ENCODE measurements at places on chromosomes 7 and 10.

DNA sequence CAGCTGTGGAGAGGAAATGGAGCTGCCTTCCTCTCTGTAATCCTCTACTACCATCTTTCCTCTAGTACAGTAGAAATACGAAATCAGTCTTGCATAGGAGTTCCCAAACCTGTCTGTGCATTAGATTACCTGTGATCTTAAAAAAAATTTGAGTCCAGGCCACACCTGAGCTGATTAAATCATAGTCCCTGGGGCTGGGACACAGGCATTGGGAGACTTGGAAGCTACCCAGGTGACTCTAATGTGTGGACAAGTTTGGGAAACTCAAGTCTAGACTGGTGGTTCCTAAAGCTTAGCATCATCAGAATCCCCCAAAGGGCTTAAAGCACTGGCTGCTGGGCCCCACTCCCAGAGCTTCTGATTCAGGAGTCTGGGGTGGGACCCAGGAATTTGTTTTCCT lies 152.7 kb upstream of the GLI3 start:
- DNase-seq: no peak

DNA sequence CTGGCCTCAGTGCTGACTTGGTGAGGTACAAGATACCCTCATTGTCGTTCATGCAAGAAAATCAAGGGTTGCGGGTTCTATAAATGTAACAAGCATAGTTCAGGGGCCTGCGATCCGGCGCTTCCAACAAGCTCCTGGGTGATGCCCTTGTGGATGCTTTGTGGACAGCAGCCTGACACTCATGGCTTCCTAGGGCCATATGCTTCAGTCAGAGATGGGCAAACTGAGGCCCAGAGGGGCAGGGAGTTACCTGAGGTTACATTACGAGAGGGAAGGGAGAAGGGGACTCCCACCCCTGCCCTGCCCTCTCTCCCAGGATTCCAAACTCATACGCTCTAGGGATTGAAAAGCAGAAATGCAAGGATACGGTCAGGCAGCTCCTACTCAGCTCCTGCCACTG lies 296.3 kb upstream of the ZMIZ1 start:
- DNase-seq: no peak

DNA sequence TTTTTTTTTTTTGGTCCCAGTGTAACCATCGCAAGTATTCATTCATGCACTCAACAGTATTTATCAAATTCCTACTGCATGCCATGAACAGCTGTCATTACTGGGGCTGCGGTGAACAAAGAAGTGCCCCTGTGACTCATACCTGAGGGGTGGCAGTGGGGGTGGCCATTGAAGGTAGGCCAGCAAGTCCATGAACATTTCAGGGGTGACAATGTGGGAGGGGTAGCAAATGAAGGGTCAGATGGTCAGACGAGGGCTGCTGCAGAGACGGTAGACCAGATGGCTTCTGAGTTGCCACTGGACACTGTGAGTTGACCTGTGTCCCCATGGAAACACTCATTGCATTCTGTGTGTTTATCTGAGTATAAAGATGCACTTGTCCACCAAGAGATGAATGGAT lies 92.5 kb upstream of the PITRM1 start:
- no peak for DNase-seq

DNA sequence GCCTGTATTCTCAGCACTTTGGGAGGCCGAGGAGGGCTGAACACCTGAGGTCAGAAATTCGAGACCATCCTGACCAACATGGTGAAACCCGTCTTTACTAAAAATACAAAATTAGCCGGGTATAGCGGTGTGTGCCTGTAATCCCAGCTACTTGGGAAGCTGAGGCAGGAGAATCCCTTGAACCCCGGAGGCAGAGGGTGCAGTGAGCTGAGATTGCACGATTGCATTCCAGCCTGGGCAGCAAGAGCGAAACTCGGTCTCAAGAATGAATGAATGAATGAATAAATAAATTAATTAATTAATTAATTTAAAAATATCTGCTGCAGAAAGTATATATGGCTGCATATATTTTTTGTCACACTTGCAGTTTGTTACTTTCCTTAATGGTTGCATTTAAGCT lies 781.8 kb downstream of the DNAJB9 start:
- no peak for DNase-seq
